H1 (cell line): ENCODE measurements at places on chromosomes 7 and 10. TPM values are rescaled to one million over a fixed set of nuclear protein-coding genes. Genes with fewer than 3 reads are reported as not detected.

GRCh38 chr10:100687143-100688003, 58.0 kb upstream of the PAX2 start:
- no peak for DNase-seq

LOXL4 gene
- 0.13 and 0.42 TPM in 2 replicates for total RNA-seq

DNA sequence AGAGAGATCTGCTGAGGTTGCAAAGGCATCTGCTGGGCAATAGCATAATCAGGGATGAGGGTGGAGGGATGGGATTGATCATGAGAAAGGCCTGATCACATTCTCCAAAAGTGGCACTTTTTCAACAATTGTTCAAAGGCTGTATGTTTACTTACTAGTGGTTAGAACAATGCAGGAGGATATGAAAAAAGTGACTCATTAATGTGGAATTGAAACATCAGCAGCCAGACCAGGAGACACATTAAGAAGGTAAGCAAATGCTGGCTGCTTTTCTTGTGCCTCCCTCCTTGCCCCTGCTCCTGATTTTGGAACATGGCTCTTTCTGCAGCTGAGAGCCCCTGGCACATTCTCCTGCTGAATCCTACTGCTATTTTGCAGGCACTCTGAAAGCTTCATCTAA, 63.5 kb downstream of the FAM204A start:
- no peak for DNase-seq

RPEL1 gene
- not detected in 2 replicates for total RNA-seq

CDHR3 gene
- 5.9 and 6.4 TPM in 2 replicates for total RNA-seq

DNA sequence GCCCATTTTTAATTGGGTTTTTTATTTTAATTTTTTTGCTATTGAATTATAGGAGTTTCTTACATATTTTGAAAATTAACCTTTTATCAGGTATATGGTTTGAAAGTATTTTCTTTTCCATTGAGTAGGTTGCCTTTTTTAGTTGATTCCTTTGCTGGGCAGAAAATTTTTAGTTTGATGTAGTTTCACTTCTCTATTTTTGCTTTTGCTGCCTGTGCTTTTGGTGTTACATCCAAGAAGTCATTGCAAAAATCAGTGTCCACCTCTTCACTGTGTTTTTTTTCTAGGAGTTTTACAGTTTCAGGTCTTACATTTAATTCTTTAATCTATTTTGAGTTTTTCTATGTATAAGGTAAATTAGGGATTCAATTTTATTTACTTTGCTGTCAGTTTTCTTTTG, 129.8 kb upstream of the FERD3L start:
- no peak for DNase-seq

GRCh38 chr7:45028138-45028919, 28.3 kb downstream of the CCM2 start:
- DNase-seq = no peak

TRIL gene
- total RNA-seq = 5.5 and 5.8 TPM in 2 replicates

DNA sequence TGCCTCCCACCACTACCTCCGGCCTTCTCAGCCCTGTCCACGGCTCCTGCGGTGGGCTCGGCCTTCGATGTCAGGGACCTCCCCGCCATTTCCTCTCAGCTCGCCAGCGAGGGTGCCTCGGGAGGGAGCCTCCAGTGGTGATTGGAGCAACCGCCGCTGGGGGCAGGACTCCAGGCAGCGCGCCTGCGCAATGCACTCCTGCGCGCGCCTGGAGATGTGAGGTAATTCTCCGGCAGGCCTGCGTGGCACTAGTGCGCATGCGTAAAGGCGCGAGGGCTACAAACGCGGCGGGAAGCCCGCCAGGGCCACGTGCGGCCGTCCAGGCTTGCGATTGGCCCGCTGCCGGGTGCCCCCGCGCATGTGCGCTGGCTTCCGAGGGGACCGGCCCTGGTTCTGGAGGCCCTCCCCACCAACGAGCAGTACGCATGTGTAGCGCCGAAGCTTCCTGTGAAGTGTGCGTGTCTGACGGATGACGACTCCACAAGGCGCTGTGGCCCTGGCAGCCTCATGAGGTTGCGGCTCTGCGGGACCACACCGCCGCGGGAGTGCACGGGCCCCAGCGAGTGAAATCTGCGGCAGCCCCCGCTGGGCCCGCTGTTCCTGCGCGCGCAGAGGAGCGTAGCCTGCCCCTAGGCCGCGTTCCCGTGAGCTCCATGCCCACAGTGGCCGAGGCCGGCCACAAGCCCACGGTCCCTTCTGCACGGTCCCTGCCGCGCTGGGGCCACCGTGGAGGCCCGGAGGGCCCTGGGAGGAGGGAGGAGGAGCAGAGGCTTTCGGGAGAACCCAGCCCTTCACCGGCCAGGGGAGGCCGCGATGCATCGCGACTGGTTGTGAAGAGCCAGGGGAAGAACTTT, at the start of gene SYCE1:
Gene SYCE1 (minus strand): TSS at position 143 of the 854 bp plus-strand sequence. CDS start 54 bp downstream, at position 89.
- DNase-seq = no peak

H2BK1 gene
- total RNA-seq = not detected in 2 replicates

TMEM120A gene
- 15.6 and 21.2 TPM in 2 replicates for total RNA-seq

GRCh38 chr7:74464931-74465886, 11.5 kb downstream of the GTF2IRD1 start:
- no peak for DNase-seq

DNA sequence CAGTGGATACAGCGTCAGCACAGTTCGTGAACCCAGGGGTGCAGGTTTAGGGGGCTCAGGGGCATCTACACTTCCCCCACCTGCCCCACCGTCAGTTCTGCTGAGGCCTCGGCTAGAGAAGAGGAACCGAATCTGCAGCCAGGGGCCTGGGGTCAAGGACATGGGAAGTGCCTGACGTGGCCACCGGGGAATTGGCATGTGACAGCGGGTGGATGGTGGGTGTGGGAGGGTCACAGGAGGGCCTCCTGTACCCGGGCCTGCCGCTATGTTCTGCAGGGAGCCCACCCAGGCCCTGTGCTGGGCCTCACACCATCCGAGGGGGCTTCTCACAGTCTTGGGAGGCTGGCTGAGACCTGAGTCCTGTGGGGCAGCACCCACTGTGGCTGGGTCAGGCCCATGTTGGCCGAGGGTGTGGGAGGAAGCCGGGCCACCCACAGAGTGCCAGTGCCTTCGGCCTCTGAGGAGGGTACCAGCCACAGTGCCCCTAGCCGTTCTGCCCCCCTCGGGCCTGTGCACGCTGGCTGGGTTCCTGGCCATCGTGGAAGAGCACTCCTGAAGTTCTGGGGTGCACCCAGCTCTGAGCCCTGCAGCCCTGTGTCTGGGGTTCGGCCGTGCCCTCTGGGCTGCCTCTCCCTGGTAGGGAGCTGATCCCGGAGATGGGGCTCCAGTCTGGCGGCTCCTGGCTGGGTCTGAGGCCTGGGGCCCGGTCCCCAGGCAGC, 5.9 kb downstream of the TTYH3 start:
- no peak for DNase-seq

GRCh38 chr7:6106140-6106904, 75.1 kb downstream of the ANKRD61 start:
- no peak for DNase-seq

DNA sequence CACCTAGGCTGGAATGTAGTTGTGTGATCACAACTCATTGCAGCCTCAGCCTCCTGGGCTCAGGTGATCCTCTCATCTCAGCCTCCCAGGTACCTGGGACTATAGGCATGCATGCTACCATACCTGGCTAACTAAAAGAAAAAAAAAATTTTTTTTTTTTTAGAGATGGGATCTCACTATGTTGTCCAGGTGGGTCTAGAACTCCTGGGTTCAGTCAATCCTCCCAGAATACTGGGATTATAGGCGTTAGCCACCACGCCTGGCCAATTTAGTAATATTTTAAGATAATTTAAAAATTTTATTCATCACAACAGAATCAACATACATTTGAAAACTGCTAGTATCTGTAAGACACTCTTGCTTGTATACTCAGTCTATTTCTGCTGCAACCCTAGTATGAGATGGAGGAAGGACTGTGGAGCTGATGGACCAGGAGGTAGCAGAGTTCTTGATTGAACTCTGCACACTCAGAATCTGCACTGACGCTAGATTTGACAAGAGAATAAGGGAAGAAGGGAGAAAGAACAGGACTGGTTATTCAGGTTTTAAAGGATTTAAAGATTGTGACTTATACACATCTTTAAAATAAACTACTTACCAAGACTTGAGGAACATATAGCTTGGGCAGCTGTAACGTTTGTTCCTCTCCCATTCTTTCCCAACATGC, 57.6 kb downstream of the VCL start:
- DNase-seq = no peak
